Activated T-helper 1 cell treated with anti-CD3 and anti-CD28 coated beads, Interleukin-2, amount 50 U/mL, for 16 hours (primary cell): ENCODE measurements at places on chromosomes 1 and 21.

DNA sequence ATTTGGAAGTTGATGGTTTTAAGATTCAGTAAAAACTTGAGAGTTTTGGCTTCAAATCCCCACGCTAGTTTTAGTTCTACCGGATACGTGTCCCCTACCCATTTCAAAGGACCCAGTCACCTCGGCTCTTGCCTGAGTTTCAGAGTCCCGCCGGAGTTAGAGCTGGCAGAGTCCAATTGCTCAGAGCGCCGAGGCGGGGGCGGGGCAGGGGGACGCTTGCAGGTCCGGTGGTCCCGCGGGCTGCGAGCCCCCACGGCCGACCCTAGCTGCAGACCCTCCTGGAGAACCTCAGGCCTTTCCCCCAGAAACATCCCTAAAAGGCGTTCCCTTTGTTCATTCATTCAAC is 765 bp upstream of the VPS45 start:
- DNase-seq = no peak

GRCh38 chr1:197725044-197725443 is 50.2 kb downstream of the DENND1B start:
- no peak for DNase-seq

DNA sequence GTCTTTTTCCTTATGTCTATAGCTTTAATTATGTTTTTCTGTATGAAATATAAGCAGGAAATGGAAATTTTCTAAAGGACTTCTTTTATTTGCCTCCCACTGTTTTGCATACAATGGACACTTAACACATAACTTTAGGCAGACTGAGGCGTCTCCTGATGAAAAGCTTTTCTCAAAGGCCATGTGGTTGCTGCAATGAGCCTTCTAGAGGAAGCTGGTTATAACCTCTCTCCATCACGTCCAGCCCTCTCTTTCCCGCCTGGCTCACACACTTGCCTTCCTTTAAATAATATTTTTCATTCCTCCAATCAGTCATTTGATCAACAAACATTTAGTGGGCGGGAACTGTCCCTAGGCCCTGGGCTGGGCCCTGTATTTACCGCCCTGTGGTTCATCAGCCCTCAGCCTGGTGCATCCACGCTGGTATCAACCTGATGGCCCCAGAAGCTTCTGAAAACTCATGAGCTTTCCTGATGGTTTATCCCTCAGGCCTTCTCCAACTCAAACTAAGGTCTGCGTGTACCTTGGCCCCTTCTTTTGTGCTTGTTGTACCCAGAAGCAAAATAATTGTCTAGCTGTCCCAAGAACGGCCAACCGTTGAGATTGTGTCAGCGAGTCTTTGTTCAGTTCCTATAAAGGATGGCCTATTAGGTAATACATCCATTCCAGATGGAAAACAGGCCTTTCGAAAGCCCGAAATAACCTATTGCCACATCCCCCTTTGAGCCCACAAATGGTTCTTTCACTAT is 75.3 kb upstream of the LYST start:
- no peak for DNase-seq

DNA sequence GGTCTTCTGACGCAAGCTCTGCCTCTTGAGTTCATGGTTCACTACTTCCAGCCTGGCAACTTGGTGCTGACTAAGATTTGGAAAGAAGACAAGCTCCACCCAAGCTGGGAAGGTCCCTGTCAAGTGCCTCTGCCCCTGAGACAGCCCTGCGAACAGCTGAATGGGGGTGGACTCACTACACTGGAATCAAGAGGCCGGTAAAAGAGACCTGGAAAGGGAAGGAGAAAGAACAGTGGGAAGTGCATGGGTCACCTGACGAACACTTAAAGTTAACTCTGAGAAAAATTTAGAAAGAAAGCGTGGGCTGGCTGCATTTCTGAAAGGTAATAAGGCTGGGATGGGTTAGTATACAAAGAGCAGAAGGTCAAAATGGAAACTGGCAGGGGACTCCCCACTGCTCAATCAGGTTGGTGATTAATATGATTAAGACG is 26.1 kb upstream of the ZNF496 start:
- DNase-seq = no peak

- no peak for DNase-seq
Measured at GRCh38 chr1:214107322-214108096, 119.7 kb downstream of the PROX1 start.
